ENCODE measurements at places on chromosomes 7 and 10.

DNA sequence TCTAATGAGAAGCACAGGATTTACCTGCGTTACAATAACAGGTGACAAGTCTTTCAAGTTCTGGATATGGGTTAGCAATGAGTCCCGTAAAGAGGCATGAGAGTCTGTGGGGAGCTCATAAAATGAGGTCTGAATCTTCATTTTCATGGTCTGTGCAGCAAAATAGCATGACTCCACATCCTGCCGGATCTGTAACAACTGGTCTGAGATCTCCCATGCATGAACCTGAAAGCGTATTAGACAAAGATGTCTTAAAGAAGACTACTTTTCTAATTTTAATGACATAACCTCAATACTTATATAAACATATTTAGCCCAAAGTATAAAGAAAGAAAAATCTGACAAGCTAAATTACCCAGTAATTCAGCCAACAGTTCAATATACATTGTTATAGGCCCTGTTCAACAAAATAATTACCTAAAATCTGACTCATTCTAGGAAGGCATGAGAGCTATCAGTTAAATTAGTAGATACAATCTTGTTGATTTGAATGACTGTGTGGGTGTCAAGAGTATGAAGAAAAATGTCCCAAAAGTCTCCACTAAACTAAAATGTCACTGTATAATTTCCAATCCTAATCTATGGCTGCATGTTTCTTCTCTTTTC, 36.9 kb downstream of the TNPO3 start:
- DNase-seq, result no peak

- DNase-seq, result no peak
Measured at GRCh38 chr10:43044961-43045621, 31.8 kb upstream of the RET start.

- peak; percentile 87 for DNase-seq
Measured at GRCh38 chr10:117175901-117176534, 21.3 kb upstream of the KCNK18 start.

GRCh38 chr10:128018236-128018635, 108.0 kb downstream of the MKI67 start:
- no peak for DNase-seq

- DNase-seq, result no peak
Measured at GRCh38 chr10:107900131-107900530, 735.6 kb upstream of the SORCS1 start.

GRCh38 chr7:22549667-22550513, 49.9 kb upstream of the STEAP1B start:
- DNase-seq, result no peak

GRCh38 chr10:17088118-17088806, 41.3 kb downstream of the CUBN start:
- DNase-seq, result no peak

- no peak for DNase-seq
Measured at GRCh38 chr7:23486002-23486773, 15.9 kb upstream of the IGF2BP3 start.

DNA sequence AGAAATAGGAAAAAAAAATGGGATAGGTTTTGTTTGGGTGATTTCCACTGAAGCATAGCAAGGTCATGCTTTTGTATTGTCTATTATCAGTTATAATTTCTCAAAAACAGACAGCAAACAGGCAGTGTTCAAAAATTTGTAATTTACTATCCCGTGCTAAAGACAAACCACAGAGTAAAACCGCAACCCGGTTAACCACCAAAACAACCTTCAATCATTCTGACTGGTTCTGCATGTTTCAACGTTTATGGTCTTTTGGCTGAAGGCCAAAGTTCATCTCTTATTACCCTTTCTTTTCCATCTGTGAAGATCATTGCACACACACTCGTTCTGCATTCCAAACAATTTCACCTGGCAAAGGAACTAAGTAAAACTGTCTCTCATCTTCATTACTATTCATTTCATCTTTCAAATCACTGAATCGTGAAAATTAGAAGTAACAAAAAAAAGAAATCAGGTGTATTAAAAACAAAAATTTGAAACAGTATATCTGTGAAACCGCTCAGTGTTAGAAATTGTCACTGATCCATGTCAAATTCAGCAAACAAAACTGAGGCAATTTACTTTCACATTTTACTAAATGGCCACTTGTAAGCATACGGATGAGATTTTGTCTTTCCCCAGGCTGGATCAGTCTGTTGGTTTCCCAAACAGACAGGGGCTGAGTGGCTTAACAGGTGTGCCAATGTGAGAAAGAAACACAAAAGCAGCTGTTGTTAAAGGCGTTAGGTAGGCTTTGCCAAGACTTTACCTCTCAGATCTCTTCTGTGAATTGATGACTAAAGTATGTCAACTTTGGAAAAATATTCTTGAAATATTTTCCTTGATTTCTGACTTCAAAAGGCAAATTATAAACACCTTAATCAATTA, 539.6 kb downstream of the CNTNAP2 start:
- peak; percentile 49 for DNase-seq

DNA sequence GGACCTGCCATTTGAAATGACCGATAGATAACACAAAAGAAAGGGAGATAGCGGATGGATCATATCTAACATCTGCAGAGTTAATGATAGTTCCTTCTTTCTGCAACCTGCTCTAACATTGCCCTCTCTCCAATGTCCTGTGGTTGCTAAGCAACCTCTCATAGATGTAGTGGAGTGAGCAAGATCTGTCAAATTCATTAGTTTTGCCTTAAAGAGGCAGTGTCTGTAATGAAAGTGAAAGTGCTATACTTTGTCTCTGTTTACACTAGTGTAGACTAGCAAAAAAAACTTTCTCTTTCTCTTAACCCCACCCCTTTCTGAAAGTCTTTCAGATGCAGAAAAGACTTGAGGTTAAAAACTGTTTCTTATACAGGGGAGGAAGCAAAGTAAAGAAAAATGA, 1196.9 kb downstream of the SORCS3 start:
- peak; percentile 33 for DNase-seq

DNA sequence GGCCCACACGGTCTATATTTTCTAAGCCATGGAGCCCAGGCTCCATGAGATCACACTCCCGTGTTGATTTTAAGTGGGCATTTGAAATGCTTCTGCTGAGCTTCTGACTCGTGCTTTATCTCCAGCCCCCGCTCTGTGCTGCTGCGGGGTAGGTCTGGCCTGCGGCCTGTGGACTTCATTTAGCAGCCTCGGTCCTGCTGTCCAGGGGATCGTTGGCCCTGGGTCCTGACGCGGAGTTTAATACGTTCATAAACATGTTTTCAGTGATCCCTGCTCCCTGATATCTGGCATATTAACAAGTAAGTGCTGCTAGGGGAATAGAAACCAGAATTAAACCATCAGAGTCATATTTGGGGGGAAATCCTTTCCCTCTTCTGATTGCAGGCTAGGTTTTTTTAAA, 540.3 kb upstream of the MGMT start:
- no peak for DNase-seq

DNA sequence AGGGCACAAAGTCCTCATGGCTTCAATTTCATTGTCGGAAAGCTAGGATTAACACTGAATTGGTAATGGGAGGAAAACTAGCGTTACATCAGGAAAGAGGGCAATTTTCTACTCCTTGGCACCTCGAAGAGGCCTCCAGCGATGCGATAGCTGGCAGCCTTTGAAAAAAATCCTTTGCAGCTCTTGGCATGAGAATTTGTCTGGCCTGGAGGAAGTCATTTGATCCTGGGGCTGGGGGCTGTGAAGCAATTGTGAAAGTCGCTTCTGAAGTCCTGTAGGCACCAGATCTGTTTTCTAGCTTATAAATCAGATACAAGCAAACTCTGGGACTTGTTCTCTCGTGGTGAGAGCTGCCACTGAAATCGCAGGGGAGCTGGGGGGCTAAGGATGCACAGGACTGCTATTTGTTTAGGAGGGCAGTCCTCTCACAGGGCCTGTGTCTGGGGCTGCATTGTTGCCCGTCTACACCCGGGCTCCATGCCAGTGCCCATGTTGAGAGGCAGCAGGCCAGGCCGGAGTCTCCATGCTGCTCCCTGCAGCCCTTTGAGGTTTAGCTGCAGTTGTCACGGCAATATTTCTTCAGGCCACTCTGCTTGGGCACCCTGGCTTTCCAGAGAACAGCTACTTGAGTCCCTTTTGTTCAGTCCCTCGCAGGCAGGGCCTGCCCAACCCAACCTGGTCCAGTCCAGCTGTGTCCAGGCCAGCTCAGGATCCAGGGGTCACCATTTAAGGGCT, 206.8 kb upstream of the LYZL1 start:
- DNase-seq, result no peak

DNA sequence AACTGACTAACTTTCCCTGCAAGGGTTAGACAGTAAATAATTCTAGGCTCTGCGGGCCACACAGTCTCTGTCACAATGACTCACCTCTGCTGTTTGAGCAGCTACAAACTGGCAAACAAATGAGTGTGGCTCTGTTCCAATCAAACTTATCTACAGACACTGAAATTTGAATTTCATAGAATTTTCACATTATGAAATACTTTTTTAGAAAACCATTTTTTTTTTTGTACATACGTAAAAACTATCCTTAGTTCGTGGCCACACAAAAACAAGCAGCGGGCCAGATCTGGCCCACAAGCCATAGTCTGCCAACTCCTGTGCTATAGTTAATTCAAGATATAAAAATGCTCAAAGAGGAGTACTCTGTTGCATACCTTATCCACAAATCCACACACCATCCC, 32.6 kb downstream of the PIP4K2A start:
- DNase-seq, result no peak

DNA sequence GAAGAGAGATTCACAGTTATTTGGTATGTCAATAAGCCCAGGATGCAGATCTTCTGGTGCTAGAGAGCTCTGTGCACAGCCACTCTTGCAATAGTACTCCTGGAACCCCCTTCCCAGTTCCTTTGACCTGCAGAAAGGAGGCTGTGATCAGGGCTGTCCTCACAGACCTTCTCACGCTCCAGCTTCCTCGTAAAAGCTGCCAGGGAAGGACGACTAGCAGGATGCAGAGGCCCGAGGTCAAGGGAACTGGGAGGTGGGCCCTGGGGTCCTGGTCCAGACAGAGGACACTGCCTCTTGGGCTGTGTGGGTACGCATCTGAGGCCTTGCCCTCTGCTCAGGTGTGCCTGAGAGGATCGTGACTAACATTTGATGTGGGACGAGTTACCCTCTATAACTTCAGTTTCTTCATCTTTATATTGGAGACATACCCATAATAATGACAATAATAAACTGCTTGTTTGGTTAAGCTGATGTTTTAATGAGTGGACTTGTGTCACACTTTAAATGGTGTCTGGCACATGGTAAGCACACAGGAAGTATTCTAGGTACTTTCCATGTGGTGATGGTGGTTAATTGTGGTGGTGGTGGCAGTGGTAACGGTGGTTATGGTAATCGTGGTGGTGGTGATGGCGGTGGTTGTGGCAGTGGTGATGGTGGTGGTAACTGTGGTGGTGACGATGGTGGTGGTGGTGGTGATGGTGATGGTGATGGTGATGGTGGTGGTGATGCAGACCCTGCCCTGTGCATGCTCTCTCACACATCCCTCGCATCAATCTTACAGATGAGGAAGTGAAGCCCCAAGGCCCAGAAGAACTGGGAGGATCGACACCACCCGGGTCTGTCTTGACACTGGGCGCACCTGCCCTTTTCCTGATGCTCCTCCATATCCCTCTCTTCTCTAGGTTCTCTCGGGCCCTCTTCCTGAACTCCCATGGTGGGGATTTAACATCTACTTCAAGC, 235.2 kb upstream of the GRB10 start:
- no peak for DNase-seq

DNA sequence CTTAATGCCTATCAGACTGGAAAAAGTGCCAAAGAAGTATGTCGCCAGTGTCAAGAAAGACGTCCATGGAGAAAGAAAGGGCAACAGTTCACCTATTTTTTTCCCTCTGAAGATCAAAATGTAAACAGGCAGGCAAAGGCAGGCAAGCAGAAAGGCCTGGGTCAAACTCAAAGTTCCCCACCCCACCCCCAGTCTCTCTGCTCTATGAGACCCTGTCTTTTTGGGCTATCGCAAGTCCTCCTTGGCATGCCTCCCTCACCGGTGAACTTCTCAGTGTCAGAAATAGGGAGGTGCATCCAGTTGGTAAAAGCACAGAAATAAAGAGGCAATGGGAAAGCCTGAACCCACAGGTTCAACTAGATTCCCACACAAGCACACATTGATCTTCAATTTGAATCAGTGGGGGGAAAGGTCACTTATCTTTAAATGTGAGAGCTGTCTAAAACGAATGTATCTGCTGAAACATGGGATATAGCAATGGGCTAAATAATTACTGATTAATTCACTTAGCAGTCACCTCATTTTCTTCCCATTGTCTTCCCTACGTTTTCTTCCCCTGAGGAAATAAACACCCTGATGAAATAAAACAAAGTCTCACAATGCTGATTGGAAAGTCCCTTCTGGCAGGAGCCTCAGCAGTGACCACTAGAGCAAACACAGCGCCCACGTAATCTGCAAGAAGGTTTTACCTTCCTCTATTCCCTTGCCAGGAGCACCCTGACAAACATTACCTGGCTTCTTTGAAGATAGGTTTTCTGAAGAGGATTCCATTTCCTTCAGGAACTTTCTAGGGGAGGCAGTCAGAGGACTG, 31.1 kb downstream of the JAZF1 start:
- no peak for DNase-seq

GRCh38 chr10:32105782-32106382, 49.7 kb upstream of the KIF5B start:
- DNase-seq, result peak; percentile 93

DNA sequence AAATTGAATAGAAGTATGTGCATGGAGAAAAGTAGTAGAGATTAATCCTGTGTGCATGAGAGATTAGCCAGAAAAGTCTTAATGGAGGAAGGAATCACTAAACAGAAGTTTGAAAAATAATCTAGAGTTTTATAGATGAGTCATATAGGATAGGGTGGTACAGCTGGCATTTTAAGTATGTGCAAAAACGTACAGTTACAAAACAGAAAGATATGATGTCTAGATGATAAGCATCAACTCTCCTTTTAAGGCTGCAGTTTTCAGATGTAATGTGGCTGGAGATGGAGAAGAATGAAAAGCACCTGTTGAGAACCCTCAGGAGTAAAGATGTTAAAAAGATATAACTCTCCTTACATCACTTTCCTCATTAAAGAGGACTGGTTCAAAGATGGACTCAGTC, 271.3 kb downstream of the STK31 start:
- no peak for DNase-seq

DNA sequence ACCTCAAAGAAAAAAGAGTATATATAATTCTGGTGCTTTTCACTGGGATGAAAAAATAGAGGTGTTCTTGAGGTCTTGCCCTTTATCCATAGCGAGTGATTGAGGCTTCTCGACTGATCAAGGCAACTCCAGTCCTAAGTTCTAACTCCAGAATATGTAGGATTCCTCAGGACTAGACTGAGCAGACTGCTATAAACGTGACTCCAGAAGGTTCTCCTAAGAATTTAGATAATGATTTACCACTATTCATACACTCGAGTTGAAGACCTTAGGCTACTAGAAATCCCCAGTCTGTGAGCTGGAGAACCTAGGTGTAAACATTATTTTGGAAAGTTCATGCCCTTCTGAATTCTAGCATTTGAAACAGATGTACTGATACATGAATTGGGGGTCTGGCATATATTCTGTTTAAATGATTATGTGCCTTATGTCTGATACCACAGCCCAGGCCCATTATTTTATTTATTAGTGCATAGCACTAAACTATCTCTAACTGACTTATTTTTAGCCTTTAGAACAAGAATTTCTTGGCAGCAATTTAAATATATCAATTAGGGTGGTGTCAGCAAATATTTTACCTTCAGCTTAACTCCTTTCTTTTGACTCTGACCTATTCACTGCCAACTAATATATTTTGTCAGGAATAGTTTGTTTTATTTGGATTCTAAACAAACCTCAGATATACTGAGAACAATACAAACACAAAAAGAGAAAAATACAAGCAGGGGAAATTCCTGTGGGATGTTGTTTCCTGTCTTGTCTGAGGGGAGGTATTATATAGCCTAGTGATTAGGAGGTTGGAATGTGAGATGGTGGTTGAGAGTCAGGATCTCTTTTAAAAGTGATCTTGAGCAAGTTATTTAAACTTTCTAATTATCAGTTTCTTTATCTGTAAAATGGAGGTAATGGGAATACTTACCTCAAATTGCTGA, 75.8 kb downstream of the PODXL start:
- DNase-seq, result peak; percentile 55

All from small intestine (tissue), 16 donors.